ENCODE measurements at places on chromosomes 5 and 9. TPM values are rescaled to one million over a fixed set of nuclear protein-coding genes. Genes with fewer than 3 reads are reported as not detected.

FRMPD1 gene
- total RNA-seq, result not detected

IFNB1 gene
- total RNA-seq, result not detected

SOHLH1 gene
- not detected for total RNA-seq

GTF2H2C gene
- 28.4 TPM for total RNA-seq

GRIN3A gene
- total RNA-seq, result not detected

LCN2 gene
- 283 TPM for total RNA-seq

SARDH gene
- total RNA-seq, result 1.8 TPM
